ENCODE measurements at places on chromosomes 2 and 18.

DNA sequence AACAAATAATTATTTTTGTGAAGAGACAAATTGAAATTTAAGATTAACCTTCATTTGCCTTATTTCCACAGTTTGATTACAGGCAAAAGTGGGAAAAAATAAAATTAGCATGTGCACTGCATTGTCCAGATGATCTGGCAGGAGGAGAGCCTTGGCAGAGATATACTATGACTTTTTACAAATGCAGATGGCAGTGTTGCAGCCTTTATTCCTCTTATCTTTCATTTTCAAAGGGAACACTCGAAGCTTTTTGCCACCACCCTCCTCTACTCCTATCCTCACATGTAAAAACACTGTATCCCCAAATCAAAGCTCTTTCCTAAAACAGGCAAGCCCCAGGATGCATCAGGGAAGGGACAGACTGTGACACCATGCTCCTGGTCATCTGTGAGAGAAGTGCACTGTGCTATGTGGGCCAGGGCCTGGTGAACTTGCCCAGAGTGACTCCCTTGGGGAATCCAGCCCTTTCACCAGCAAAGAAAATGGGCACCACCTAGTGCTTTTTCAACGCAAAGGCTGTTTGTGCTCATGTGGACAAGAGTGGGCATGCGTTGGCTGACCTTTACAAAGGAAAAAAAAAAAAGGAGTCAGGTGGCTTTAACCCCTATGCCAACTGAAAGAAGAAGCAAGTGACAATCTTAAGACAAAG is 74.7 kb upstream of the ETAA1 start:
- DNase-seq, result no peak

- DNase-seq, result no peak
Observed at GRCh38 chr18:25787276-25787675, 303.1 kb downstream of the SS18 start.

DNA sequence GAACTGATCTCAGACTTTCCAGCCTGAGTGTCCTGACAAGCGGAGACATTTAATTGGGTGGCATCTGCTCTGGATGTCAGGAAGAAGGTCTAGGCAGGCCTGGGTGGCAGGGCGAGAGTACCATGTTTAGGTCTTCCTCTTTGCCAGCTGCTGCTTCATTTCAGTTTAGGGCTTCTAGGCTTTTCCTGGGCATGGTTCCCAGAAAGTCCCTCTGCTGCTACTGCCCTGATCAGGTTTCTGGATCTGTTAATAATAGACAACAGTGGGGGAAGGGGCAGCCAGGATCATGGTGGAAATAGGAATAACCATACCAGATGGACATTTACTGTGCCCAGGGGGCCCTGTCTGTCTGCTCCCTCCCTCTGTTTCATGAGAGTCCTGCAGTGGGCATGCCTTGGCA is 2.3 kb upstream of the PLCD4 start:
- no peak for DNase-seq

GRCh38 chr2:10028988-10029874 is 14.1 kb upstream of the KLF11 start:
- DNase-seq, result peak; percentile 7

DNA sequence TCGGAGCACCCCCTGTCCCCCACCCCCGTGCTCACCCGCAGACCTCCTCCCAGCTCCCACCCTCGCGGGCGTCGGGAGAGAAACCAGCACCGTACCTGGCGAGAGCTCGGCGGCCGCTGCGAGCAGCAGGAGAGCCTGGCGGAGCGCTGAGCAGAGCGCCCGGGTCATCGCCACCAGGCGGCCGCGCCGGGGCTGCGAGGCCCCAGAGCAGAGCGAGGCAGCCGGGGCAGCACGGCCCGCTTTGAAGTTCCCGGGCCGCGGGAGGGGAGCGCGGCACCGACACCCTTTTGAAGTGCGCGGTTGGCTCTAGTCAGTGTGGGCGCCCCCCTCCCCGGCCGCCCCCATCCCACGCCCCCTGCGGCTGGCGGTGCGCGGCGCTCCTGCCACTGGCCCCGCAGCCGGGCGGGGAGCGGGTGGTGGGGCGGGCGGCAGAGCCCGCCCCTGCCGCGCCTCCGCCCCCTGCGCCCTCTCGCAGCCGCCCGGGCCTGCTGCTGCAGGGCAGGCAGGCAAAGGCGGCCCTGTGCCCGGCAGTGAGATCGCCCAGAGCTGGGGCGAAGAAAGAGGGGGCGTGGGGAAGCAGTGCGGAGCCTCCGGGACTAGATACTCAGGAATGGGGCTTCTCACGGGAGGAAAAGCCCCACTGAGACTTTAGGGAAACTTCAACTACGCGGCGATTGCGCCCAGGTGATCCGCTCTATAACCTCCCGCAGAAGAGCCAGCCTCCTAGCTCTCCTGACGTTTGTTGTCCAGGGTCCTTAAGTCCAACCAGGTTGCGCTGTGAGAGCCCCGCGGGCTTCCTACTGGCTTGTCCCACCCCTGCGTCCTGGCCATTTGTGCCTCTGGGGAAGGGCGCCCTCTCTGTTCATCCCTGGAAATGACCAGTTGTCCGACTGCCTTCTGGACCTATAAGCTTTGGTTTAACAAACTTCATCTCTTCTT is at the start of gene ACVR1C:
Gene ACVR1C (minus strand): TSS at position 388 of the 939 bp plus-strand sequence. CDS start 220 bp downstream, at position 168.
- peak; percentile 69 for DNase-seq

- DNase-seq, result no peak
Observed at GRCh38 chr18:67354692-67355091, 161.8 kb downstream of the DSEL start.

DNA sequence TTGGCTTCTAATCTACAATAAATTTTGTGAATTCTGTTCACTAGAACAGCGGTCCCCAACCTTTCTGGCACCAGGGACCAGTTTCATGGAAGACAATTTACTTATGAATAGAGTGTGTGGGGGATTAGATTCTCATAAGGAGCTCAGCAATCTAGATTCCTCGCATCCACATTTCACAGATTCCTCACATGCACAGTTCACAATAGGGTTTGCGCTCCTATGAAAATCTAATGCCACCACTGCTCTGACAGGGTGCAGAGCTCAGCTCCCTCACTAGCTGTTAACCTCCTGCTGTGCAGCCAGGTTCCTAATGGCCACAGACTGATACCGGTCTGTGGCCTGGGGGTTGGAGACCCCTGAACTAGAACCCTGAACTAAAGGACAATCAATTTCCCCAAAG is 1568.6 kb upstream of the NXPH2 start:
- DNase-seq, result no peak

GRCh38 chr2:239485622-239486021 is 84.8 kb upstream of the HDAC4 start:
- DNase-seq, result no peak

GRCh38 chr2:180505203-180505602 is 475.2 kb upstream of the UBE2E3 start:
- no peak for DNase-seq

GRCh38 chr2:70087702-70088597 is 673 bp downstream of the PCBP1 start:
- peak; percentile 65 for DNase-seq

- no peak for DNase-seq
Observed at GRCh38 chr2:13660231-13660630, 943.5 kb downstream of the TRIB2 start.

DNA sequence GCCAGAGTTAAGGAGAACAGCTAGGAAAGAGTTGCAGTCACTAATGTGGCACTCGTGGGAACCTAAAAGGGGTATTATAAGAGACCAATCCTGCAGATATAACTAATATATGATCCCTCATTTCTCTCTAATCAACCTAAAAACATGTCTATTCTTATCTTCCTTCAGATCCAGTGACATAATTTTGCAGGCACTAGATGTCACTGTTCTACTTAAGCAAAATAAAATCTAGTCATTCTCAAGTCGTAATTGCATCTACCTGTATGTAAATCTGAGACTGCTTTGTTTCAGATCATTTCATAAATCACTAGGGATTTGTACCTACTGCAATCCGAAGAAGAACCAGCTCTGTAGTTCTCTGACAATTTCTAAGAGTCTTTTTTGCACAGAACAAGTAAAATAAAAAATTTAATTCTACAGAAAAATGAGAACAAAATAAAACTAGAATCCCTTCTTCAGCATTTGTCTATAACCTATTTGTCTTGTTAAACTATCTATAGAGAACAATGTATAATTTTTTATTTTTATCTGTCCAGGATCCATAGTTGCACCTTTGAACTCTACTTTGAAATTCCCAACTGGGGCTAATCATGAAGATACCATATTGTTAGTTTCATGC is 56.5 kb upstream of the ERBB4 start:
- DNase-seq, result no peak

- no peak for DNase-seq
Observed at GRCh38 chr2:55224761-55225261, 7.3 kb downstream of the CLHC1 start.

DNA sequence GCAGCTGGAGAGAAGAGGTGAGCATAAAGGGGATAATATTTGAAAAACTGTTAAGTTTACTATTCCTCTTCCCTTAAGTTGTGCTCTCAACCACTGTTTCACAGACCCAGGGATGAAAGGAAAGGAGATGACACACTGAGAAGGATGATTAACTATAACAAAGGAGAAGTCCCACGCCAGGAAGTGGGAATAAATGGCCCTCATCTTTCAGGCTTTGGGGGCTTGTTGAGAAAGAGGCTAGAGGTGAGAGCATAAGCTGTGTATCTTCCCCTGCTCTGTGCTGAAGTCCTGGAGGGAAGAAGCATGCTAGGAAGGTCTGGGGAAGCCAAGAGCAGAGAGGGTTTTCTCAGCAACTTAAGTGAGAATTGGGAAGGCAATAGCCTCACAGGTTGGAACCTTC is 399.1 kb upstream of the ATP5MC3 start:
- DNase-seq, result no peak

DNA sequence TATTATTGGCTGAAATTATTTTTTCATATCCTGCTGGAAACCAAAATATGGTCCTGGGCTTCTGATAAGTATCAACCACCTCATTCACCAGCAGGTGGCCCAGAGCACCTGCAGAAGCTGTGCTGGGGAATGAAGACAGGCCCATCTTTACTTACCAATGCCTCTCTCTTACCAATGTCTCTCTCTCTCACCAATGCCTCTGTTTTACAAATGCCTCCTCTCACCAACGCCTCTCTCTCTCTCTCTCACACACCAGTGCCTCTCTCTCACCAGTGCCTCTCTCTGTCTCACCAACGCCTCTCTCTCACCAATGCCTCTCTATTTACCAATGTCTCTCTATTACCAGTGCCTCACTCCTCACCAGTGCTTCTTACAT is 2.3 kb upstream of the MAL start:
- DNase-seq, result peak; percentile 55

GRCh38 chr2:31525876-31526275 is 54.9 kb downstream of the SRD5A2 start:
- no peak for DNase-seq

GRCh38 chr2:73451263-73451972 is 65.8 kb downstream of the ALMS1 start:
- no peak for DNase-seq

GRCh38 chr18:59385191-59385590 is 26.1 kb upstream of the LMAN1 start:
- no peak for DNase-seq

- no peak for DNase-seq
Observed at GRCh38 chr2:101981504-101981903, 10.3 kb upstream of the IL1R2 start.

DNA sequence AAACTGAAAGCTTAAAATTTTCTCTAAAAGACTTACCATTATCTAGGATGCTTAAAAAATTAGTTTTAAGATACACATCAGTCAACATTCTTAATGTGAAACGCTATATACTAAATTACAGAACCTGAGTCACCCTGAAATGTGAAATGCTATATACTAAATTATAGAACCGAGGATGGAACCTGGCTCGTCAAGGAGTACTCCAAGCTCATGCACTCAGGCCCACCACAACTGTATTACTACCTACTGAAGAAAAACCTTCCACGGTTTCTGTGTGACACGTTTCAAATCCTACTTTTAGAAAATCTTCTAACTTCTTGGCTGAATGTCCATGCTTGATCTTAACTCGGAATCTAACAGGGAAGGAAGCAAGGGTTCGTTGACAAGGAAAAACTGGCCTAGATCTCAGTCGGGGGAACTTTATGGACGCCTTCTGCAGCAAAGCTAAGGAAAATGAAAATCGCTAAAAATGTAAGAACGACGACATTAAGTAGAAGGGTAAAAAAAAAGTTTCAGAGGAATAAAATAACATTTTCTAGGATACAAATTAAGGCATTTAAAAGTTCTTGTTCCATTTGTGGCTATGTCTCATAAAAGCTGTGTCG is 1.4 kb downstream of the PRKD3 start:
- peak; percentile 31 for DNase-seq

GRCh38 chr2:96104487-96104861 is 11.9 kb downstream of the ADRA2B start:
- no peak for DNase-seq

- DNase-seq, result no peak
Observed at GRCh38 chr2:44972771-44973535, 31.5 kb downstream of the SIX3 start.

DNA sequence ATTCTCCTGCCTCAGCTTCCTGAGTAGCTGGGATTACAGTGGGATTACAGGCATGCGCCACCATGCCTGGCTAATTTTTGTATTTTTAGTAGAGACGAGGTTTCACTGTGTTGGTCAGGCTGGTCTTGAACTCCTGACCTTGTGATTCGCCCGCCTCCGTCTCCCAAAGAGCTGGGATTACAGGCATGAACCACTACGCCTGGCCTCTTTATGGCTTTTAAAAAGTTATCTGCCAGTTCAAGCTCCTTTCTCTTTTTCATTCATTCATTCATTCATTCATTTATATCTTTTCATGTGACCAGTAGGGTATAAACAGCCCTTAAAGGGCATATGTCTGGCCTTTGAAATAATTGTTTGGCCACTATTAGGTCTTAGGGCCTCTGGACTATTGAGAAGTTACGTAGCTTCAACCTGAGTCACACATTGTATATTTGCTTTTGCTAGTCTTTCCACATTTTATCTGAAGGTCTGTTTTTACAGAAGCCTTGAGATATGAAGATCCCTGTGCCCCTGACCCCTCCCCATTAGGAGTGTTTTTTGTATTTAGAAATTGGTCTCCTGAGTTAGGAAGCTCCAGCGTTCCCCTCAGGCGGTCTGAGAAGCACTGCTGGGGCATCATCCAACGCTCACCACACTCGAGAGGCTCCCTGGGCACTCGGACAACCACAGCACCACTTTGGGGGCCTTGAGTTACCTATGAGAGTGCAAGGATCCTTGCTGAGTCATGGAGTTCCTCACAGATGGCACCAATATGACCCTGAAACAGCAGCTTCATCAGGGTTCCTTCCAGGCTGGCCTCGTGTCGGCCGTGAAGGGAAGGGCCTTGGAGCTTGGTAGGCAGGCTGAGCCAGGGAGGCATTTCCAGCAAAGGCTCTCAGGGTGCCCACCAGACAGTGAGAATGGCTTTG is 21.8 kb downstream of the FZD5 start:
- no peak for DNase-seq

DNA sequence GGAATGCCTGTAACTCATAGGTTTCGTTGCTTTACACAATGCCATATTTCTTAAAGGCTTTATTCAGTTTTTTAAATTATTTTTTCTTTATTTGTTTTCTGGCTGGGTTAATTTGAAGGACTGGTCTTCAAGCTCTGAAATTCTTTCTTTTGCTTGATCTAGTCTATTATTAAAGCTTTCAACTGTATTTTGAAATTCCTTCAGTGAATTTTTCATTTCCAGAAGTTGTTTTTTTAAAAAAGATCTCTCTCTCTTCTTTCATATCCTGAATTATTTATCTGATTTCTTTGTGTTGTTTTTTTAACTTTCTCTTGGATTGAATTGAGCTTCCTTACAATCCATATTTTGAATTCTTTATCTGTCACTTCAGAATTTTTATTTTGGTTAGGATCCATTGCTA is 239.9 kb upstream of the CTAGE1 start:
- no peak for DNase-seq

- DNase-seq, result no peak
Observed at GRCh38 chr2:187372213-187372612, 75.8 kb downstream of the CALCRL start.

- DNase-seq, result no peak
Observed at GRCh38 chr2:102122115-102122514, 20.4 kb upstream of the IL1R1 start.
